ENCODE measurements at places on chromosomes 3 and 15.

DNA sequence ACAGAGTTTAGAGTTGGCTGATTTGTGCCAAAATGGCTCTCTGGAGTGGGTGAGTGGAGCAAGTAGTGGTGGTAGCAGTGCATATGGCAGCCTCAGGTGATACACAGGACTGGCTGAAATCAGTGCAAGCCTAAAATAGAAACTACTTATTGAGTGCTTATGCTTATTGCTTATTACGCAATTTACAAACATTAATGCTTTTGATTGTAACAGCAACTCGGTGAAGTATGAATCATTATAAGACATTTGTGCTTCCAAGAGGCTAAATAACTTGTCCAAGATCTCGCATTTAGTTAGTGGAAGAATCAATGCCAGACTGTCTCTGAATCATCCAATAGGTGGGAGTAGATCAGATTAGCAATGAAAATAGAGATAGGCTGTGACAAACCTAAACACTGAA lies 353.8 kb downstream of the NAALADL2 start:
- DNase-seq, result no peak

- no peak for DNase-seq
Measured at GRCh38 chr3:193389335-193389734, 10.8 kb upstream of the ATP13A5 start.

DNA sequence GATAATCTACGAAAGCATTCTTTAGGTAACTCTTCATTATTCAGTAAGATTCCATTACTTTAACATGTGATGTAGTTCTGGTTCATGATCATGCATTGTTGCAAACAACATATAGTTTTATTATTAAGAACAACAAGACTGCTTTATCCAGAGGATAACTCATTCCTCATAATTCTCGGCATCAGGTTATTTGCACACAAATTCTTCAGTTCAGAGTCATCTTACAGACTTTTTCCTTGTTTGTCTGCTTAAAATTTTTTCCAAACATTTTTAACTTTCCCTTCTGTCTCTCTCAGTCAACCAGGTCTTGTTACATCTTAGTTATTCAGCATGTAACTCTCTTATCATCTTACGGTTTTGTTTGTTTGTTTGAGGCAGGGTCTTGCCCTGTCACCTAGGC lies 60.1 kb downstream of the VGLL3 start:
- DNase-seq, result no peak

GRCh38 chr3:171825222-171825828 lies 15.0 kb upstream of the PLD1 start:
- DNase-seq, result no peak

GRCh38 chr15:101501703-101502373 lies 12.3 kb upstream of the PCSK6 start:
- peak; percentile 76 for DNase-seq

Measured in GM20000 (cell line).